ENCODE measurements at places on chromosomes 5 and 9.
A peak's percentile ranks its signal among the peaks of the same experiment; 100 is the strongest.

DNA sequence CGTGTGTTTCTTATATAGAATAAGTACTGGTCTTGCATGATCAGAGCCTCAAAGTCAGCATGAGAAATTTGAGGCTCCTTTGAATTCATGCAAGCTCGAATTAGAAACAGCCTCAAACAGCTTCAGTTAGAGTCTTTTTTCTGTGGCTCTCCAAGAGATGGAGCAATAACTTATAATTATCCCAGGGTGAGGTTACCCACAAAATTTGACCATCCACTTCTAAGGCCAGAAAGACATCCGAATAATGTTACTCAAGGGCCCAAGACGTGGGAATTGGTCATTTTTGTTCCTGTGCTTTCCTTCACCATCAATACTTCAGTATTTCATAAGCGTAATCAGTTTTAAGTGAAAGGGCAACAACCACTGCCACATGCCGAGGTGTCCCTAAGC lies 89.7 kb downstream of the DAPK1 start:
- DNase-seq: no peak

- DNase-seq: no peak
Observed at GRCh38 chr9:100589582-100589981, 11.7 kb downstream of the CAVIN4 start.

GRCh38 chr5:54360925-54361662 lies 50.7 kb upstream of the ARL15 start:
- no peak for DNase-seq

DNA sequence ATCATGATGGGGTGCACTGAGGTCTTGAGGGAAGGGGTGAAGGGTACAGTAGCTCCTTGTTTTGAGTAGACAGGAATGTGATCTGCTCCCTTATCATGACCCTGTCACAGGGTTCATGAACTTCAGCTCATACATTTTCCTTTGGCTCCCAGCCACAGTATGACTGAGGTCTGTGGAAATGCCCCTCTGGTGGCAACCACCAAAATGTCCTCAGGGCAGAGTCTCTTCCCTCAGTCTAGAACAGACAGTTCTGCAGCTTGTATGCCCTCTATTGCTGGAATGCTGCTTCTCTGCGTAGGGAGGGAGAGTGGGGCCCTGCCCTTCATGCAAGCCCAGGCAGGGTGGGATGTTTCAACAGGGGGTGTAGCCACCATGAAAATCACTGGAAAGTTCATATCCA lies 53.8 kb upstream of the SNCAIP start:
- DNase-seq: no peak

DNA sequence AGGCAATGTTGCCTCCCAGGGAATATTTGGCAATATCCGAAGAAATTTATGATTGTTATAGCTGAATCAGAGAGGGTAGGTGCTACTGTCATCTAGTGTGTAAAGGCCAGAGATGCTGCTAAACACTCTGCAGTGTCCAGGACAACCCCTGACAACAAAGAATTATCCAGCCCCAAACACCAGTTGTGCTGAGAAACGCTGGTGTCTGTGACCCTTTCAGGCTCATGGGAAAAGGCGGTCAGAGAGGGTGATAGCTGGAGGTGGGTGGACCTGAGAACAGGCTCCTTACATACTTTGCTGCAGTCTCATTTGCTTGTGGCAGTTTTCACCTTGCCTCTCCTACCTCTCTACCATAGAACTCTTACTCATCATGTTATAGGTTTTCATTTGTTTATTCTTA lies 295.3 kb upstream of the DMRT1 start:
- DNase-seq: no peak

GRCh38 chr9:16243798-16244197 lies 626.7 kb downstream of the BNC2 start:
- peak; percentile 10 for DNase-seq

- no peak for DNase-seq
Observed at GRCh38 chr9:89442981-89443814, 54.7 kb downstream of the SEMA4D start.

DNA sequence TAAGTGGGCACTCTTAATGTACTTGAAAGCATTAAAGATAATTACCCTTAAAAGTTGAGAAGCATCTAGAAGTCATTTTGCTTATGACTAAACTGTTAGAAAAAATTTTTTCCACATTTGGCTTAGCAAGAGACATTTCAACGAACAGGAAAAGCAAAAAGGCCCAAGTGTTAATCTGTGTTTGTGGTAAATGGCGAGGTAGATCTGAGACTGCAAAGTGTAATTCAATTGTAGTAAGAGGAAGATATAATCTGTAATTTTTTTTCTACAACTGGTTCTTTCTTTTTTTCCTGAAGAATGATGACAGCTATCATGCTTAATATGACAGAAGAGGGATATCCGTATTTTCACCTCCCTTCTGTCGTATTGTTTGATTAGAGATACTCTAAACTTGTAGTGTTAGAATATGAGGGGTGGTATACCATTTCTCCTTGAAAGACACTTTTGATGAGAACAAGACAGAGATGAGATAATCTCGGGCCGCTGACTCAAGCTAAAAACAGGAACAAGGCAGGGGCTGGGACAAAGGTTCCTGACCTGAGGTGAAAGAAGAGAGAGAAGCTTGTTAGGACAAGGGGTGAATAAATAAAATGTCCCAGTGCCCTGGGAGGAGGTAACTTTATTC lies 459.3 kb upstream of the ZNF608 start:
- no peak for DNase-seq

DNA sequence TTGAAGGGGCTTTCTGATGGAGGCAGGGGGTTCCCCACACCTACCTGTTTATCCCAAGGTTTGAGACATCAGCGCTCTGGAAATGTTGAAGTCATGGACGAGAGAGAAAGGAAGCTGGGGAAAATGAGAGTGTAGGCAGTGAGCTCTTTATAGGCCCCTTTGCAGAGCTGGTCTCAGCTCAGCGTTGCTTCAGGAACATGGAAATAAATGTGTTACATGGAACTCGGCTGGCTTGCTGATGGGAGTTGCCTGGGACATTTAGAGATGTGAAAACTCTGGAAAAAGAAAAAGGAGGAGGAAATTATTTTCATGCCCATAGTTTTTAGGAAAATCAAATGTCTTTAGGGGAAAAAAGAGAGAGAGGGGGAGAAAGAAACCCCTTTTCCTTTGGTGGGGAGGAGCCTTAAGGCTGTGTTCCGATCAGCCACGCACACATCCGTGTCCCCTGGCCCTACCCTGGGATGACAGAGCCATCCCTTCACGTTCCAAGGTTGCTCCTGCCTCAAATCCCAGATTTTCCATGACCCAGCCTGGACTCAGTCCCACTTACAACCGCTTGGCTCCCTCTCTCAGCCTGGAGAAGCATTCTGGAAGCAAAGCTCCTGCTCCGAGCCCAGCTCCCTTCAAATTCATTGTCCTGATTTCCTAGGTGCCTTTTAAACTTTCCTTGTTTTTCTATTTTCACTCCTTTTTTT lies 78.3 kb downstream of the COL27A1 start:
- DNase-seq: no peak

- no peak for DNase-seq
Observed at GRCh38 chr5:130116972-130117371, 212.7 kb downstream of the CHSY3 start.
